AG04450 (cell line): ENCODE measurements at places on chromosomes 13 and 19.

GRCh38 chr19:31347354-31347753 lies 1.9 kb downstream of the TSHZ3 start:
- DNase-seq, result no peak

- DNase-seq, result no peak
Observed at GRCh38 chr13:46526740-46527139, 26.2 kb upstream of the LRCH1 start.

- DNase-seq, result no peak
Observed at GRCh38 chr13:26551255-26551860, 6.1 kb upstream of the WASF3 start.

- DNase-seq, result no peak
Observed at GRCh38 chr19:38386300-38386970, 1.4 kb downstream of the GGN start.

DNA sequence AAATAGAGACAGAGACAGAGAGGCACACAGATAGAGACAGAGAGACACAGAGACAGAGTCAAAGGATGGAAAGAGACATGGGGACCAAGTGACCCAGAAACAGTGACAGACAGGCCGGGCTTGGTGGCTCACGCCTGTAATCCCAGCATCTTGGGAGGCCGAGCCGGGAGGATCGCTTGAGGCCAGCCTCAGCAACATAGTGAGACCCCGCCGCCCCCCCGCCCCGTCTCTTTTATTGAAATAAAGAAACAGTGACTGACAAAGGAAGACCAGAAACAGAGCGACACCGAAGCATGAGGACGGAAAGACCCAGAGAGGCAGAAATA lies 848 bp upstream of the NECTIN2 start:
- no peak for DNase-seq

DNA sequence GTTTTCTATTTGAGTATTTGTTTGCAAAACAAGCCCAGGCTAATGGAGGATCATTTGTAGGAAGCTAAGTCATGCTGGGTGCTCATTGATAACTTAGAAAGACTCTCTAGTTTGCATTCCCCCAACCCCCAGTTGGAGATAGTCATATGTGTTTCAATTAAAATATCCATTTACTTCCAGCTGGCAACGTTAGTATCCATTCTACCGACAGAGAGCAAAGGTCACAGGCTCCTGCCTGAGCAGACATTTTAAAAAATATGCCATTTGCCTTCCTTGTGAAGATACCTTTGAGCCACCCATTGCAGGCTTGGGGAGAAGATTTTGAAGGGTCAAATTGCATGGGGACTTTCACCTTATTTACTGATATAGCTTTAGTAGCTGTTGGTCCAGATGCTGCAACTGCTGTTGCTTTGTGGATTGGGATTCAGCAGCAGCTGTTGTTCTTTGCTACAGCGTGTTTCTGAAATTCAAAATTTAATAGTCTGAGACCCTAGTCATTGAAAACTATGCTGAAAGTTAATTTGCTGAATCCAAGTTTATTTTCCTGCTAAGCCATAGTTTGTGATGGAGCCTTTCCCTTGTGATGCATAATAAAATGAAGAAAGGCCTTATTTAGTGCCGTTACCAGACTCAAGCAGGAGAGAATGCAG lies 335.1 kb downstream of the GPC6 start:
- no peak for DNase-seq

GRCh38 chr19:48353677-48354076 lies 10.1 kb downstream of the TMEM143 start:
- no peak for DNase-seq

DNA sequence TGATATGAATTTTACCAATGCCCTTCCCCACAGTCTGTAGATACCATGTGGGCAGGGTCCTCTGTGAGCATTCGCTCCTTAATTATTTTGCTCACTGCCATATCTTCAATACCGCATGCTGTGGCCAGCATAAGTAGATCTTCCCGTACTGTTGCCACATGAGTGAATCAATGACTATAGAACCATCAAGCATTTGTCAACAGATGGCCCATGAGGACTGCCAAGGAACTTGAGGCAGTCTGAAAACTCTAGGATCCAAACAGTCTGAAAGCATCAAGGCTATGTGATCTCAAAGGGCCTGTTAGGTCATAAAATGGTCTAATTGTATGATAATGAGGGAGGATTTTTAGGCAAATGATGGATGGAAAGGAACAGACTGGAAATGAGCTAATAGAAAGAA lies 27.4 kb upstream of the GPR12 start:
- no peak for DNase-seq

- no peak for DNase-seq
Observed at GRCh38 chr19:11453468-11454341, 18.3 kb downstream of the PRKCSH start.

- no peak for DNase-seq
Observed at GRCh38 chr13:23966691-23967615, 69.7 kb upstream of the C1QTNF9B start.

- no peak for DNase-seq
Observed at GRCh38 chr19:17249887-17250548, 4.3 kb upstream of the NR2F6 start.

DNA sequence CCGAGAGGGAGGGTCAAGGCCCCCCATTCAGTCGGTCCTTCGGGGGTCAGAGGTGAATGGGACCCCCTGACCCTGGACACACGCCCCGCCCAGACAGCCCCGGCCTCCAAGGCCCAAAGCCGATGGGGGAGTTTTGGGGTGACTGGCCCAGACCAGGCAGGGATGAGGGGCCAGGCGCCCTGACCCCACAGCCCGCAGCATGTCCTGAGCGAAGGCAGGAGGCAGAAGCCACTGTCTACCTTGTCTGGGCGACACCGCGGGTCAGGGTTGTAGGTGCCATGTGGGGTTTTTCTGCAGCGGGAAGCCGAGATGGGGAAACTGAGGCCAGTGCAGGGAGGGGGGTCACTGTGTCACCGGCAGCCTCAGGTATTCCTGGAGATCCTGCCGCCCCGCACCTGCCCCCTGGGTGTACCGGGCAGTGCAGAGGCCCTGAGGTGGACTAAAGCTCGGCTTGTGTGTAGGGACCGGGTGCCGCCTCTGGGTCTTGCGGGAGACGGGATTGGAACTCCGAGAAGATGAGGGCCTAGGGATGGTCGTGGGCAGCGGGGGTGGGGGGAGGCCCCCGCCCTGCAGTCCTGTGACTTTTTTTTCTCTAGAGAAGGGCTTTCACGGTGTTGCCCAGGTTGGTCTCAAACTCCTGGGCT lies 8.5 kb downstream of the ARID3A start:
- DNase-seq, result no peak

- DNase-seq, result no peak
Observed at GRCh38 chr13:38518328-38518727, 168.5 kb upstream of the FREM2 start.

DNA sequence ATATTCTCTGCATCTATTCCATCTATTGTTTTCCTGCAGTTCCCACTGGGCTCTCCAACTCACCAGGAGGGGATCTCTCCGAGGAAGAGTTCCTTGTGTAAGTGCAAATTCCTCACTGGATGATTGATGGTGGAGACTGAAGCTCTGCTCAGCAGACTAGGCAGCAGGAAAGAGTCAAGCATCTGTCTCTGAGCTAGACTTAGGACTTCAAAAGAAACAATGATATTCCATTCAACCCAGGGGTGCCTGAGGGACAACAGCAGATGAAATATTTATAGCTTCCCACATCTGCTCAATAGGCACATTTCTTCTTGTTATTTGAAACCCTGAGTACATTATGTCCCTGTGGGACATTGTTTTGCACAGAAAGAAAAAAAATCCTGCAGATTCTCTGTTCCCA lies at the start of the genes OR7A5 and OR7C1:
Gene OR7A5, minus strand, starts transcription at position 175 of the 400 bp plus-strand sequence. CDS start 6,944 bp downstream, outside the sequence.
Gene OR7C1, minus strand, starts transcription at position 175 of the 400 bp plus-strand sequence. CDS start 35,049 bp downstream, outside the sequence.
- DNase-seq, result no peak

DNA sequence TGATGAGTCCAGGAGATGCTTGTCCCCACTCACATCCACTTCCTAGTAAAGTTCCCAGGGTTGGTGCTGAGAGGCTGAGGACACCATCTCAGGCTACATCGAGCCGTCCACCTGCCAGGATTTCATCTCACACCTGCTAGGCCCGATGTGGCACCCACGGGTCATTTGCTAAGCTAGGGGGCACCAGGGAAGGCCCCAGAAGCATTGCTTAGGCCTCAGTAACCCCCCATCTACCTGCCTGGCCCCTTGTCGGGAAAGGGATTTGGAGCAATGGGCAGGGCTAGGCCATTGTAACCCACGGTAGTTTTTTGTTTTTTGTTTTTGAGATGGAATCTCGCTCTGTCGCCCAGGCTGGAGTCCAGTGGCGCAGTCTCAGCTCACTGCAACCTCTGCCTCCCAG lies 51.8 kb downstream of the F2RL3 start:
- DNase-seq, result no peak

DNA sequence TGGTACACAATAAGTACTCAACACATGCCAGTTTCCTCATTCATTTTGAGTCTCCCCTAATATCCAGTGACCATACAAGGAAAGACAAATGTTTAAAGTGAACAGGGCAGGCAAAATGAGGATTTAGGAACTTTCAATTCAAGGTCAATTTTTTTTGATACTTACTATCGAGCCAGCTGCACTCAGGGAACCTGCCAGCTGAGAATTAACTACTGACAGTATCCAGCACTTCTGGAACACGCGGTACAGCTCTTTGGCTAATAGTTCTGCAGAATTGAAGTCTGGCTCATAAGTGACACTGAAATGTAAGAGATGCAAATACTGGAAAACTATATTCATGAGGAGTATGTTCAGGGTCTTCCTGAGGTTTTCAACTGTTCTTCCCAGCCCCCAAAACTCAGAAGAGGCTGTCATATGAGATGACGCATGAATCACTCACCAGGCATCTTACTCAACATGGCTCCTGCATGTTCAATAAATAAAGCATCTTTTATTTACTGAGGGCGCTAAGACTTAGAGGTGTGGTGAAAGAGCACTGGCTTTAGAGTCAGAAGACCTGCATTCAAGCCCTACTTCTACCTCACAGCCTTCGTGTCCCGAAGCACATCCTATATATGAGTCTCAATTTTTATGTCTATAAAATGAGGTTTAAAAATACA lies 25.6 kb downstream of the RUBCNL start:
- no peak for DNase-seq

GRCh38 chr13:41700790-41701310 lies 243.5 kb downstream of the RGCC start:
- DNase-seq, result peak; percentile 18

DNA sequence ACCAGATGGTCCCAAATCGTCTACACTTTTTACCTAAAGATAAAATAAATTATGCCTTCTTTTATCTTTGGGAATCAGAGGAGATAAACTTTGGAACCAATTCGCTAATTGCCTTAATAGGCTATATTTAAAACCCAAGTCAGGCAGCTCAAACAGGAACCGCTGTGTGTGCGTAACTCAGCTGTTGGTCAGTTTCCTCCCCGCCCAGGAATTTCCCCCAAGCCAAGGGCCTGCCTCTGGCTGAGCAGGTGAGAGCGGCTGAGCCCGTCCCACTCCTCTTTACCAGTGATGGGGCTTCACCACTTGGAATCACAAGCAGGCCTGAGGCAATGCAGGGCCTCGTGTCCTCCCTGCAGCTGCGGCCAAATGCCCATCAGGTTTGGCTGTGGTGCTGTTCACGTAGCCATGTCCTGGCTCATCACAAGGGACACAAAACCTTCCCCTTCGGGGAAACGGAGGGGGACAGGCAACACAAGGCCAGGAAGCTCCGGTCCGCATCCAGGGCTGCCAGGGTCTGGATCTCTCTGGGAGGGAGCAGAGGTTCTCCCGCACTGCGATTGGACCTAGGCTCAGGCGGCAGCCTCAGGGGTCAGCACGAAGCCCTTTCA lies 503 bp upstream of the SLC7A9 start:
- no peak for DNase-seq

DNA sequence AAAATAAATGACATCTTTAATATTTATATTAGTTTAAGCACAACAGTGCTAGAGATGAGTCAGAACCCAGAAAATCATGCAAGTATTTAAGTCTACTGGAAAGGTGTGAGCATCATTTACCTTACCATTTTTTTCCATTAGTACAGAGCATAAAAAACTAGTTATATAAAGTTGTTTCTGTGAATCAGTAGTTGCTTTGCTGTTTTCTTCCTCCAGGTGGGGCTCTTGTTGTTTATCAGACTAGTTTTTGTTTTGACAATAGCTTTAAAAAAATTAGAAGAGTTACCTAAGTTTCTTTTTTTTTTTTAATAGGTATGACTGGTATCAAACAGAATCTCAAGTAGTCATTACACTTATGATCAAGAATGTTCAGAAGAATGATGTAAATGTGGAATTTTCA lies 12.7 kb downstream of the SUGT1 start:
- no peak for DNase-seq

DNA sequence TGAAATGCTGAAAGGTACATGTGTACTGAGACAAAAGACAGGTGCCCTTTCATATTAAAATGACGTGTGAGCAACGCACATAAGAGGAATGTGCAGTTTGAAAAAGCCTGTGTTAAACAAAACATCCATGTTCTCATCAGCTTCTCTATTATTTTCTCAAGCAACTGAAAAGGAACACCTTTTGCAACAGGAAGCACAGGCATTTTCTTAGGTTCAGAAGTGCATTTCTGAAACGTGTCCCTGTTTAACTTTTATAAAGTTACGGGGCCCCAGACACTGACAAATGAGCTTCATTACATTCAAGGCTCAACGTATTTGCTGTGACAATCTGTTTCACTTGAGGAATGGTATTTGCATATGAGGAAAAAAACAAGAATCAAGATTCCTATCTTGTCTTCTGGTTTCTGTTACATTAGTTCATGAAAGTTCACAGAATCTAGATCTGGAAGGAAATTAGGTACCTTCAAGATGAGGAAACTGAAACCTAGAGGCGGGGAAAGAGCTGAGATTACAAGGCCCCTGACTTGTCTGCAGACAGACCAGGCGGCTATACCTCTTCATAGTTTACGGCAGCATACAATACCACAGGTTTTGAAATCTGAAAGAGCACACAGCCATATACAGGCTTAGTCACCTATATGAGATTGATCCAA lies 431.7 kb downstream of the KLF12 start:
- DNase-seq, result no peak

DNA sequence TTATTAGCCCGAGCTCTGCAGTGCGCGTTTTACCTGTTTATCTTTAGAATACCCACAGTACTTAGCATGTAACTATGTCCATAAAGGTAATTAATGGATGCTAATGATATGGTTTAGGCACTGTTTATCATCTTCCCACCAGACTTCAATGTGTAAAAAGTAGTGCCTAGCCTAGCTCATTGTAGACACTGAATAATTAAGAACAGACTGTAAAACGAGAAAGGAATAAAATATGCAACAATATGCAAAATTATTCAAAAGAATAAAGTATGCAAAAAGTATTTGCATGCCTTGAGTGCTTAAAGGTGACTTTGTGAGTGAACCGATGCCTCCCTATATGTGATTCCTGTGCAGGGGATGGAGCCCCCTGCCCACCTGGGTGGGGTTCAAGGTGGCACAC lies 35.7 kb upstream of the RNF113B start:
- DNase-seq, result no peak

GRCh38 chr19:40363069-40363468 lies 14.6 kb downstream of the PLD3 start:
- DNase-seq, result no peak
